ENCODE measurements at places on chromosomes 1 and 21.

GRCh38 chr1:203324105-203325025 is 19.0 kb downstream of the BTG2 start:
- peak; percentile 46 for DNase-seq

GRCh38 chr1:14745789-14746188 is 147.3 kb downstream of the KAZN start:
- no peak for DNase-seq

GRCh38 chr1:187070076-187070475 is 241.3 kb downstream of the PLA2G4A start:
- DNase-seq, result no peak

DNA sequence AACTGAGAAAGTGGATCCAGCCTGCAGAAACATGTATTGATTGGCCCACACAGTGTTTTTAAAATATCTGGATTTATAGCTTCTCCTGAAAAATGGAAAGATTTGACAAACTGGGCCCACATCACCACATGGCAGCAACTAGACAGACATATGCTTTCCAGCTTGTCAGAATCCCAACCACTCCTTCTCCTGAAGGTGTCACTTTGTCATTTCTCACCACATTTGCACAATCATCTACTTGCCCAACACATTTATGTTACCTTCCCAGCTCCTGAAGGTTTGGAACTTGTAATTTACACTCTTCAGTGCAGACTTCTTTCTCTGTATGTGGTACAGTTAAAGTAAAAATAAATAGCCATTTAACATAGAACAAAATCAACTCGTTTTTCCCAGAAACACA is 126.1 kb upstream of the KIAA1614 start:
- DNase-seq, result no peak

DNA sequence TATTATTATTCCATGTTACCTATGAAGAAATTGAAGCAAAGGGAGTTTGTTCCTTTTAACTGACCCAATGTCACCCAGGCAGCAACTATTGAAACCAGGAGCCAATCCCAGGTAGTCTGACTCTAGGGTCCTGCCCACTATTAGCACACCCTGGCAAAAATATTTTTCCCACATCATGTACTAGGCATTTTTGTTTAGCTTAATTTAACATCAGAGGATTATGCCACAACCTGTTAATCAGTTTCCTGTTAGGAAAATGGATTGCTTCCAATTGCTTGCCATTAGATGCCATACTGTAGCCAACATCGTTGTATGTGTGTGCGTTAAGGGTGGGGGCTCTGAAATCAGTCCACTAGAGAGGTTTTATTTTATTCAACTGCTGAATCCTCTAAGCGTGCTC is 281.1 kb downstream of the DNM3 start:
- no peak for DNase-seq

DNA sequence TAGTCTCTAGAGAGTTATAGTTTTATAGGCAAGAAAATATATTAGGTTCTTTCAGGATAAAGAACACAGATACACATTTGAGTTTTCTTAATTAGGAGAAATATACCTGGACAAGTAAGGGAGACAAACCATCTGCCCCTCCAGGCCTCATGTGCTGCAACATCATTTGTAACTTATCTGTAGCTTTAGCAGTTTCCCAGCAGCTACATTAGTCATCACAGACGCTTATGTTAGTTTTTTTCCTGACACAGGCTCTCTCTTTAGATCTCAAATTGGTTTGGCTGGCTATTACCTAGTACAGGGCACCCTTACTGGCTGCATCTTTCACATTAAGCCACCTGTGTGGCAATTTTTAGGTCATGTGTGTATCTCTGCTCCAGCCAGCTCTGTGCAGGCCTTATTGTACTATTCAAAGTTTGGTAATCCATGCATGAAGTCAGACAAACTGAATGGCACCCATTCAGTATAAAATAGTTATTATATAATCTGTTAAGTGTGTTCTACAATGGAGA is 25.9 kb downstream of the GNPAT start:
- DNase-seq, result no peak

- DNase-seq, result no peak
Observed at GRCh38 chr1:13832536-13832935, 132.5 kb downstream of the PRDM2 start.

GRCh38 chr1:42951588-42951987 is 7.1 kb downstream of the SLC2A1 start:
- DNase-seq, result no peak

DNA sequence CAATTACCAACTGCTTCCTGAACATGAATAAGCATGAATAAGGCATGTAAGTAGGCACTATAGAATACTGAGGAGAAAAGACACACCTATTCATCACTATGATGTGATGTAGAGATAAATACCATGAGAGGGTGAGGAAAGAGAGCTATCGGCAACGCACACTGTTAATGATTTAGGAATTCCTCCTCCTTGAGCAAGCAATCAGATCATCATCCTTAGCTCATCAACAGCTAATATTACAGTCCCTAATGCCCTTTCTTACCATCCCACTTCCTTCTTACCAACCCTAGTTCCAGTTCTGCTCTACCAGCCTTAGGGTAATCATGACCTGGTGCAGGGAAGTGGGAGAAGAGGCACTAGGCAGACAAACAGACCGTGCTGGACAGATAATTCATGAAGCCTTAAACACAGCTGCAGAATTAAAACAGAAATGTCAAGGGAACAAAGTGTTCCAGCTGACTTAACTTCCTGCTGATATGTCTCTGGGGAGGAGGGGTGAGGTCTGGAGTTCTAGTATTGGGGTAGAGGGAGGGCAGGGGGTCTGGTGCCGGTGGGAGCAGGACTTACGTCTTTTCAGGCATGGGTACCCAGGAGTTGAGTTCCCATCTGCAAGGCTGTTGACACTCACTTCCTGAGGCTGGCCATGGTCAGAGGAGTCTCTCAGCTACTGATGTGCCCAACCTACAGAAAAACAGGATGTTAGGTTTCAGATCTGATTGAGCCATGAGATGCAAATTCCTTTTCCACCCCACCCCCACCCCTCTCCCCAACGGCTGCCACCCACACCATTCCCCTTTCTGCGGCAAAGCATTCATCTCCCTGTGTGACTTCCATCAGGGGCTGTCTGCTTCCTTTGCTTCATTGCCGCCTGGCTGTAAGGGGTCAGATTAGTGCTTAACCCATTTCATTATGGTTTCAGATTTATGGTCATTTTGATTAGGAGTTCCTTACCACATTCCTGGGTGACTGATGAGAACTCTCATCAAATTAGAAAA is 12.6 kb upstream of the RCSD1 start:
- no peak for DNase-seq

GRCh38 chr1:62810420-62811274 is 26.7 kb downstream of the ATG4C start:
- DNase-seq, result no peak

DNA sequence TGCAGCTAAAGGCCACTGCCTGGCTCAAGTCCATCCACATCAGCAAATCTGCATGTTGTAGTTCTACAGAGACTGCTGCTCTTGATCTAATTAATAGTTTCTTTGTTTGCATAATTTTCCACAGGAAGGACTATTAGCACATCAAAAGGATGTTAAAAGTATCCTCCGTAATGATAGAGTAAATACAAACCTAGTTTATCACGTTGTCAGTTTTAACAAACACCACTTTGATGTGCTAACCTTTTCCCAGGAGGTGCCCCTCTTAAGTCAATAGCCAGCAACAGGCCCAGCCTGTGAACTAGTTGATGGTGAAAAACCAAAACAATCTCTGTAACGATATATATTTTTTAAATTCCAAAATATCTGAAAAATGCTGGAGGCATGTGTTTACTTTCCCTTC is 64.2 kb upstream of the SLC22A15 start:
- DNase-seq, result no peak

DNA sequence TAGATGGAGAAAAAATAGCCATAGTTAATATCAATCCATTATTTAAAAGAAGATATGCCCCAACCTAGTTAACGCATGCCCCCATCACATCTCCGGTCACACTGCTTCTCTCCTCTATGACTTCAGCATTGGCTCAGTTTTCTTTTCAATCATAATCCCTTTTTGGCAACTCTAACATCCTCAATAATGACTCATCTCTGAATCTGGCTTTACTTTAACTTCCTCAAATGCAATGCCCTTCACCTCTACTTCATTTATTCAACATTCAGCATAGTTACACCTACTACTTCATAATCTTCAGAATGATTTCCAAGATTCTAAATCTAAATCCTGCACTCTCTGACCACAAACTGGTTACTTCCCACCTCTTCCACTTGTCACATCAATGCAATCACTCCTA is 417.3 kb downstream of the USH2A start:
- DNase-seq, result no peak

GRCh38 chr1:13775459-13775858 is 75.5 kb downstream of the PRDM2 start:
- DNase-seq, result no peak

- no peak for DNase-seq
Observed at GRCh38 chr1:202105571-202106339, 17.0 kb upstream of the GPR37L1 start.

DNA sequence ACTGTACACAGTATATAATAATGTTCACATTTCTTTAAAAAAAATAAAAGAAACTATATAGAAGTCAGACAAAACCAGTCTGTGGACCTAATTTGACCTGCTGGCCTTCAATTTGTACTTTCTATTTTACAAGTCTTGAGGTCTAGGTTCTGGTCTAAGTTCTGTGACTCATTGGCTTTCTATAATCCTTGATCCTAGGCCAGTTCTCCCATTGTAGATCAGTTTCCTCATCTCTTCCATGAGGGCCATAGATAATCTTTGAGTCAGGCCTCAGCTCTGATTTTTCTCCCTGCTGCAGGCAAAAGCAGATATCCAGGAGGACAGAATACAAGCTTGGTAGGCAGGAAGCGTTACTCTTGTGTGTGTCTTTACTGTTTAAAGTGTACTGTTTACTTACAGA is 603.7 kb upstream of the CAMK1G start:
- no peak for DNase-seq

DNA sequence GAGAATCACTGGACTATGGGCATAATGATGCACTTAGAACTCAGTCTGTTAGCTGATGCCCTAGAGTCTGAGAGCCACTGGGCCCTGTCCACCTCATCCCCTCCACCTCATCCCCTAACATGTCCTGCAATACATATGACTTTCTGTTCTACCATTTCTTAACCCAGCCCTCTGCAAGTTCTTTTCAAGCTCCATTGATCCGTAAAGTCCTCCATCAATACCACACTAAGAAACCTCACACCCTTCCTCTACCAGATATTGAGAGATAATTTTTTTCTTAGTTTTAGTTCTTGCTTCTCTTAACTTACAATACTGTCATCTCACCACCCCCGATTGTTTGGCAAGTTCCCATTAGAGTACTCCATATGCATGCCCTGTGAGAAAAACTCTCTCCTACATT is 22.1 kb downstream of the FCRL4 start:
- no peak for DNase-seq

DNA sequence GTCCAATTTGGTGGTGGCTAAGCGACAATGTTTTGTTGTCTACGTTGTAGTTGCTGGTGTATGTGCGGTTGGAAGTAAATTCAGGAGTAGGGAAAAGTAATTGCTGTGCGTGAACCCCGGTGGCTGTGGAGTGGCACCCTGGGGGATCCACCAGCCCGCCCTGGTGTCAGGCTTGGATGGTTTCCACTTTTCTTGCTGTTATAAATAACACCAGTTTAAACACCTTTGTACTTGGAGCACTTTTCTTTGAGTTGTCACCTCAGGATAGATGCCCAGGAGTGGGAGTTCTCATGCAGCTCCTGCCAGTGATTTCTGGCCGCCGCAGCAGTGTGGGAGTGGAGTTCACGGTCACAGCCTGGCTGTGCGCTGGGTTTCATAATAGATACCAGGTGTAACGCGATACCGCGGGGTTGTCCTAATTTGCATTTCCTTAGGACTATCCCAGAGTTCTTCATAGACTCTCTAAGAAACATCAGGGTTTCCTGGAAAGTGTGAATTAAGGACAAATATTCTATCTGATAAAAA is 12.8 kb upstream of the TMEM200B start:
- no peak for DNase-seq

- DNase-seq, result no peak
Observed at GRCh38 chr1:32925403-32926162, 24.4 kb upstream of the TMEM54 start.

DNA sequence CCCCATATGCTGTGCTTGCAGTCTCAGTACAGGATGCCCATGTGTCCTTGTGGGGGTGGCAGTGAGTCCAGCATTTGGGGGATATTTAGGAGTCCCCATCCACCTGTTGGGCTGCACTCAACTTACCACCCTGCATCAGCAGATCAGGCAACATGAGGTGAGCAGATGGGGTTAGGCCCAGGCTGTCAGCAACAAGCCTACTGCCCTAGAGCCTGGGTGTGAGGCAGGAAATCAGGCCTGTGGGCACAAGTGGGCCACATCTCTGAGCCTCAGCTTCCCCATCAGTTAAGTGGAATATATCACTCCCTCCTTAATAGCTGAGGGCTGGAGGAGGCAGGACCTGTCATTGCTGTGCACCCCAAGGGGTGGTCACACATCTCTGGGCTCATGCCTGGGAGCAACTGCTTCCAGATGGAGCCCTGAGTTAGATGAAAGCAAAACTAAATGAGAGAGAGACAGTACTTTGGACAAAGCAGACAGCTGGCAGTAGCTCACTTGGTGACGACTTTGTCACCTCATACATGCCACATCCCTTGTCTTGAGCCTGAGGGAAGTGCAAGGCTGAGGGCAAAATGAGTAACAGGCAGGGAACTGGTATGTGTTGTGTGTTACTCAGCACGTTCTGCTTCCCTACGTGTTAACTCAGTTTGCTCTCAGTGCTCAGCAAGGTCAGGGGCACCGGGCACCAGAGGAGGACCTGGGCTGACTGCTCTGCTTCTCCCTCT is 48.4 kb downstream of the TRIM11 start:
- no peak for DNase-seq

DNA sequence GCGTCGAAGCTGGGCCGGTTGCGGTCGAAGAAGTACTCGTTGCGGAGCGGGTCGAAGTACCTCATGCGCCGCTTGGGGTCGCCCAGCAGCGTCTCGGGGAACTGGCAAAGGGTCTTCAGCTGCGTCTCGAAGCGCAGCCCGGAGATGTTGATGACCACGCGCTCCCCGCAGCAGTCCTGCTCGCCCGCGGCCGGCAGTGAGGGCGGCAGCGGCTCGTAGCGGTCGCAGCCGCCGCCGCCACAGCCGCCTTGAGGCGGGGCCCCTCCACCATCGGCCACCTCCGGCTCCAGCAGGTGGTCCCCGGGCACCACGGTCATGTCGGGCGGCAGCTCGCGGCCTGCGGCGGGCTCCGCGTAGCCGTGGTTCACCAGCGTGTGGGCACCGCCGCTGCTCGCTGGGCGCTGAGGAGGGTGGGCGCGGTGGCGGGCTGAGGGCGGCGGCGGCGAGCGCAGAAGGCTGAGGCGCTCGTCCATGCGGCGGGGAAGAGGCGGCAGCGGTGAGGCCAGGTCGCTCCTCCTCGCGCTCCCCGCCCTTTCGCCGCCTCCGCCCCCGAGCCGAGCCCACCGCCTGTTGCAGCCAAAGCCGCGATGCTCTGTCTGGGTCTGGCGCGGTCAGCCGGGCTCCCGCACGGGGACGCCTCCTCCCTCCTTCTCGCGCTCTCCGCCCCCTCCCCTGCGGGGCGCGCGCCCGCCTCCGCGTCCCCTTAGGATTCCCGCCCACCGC is at the start of gene KCNA3:
KCNA3 (minus strand) TSS at position 604 of the 723 bp plus-strand sequence; CDS start at position 473, 131 bp downstream.
- peak; percentile 53 for DNase-seq
